ENCODE measurements at places on chromosomes 7 and 10. TPM values are rescaled to one million over a fixed set of nuclear protein-coding genes. Genes with fewer than 3 reads are reported as not detected.
A peak's percentile ranks its signal among the peaks of the same experiment; 100 is the strongest.

DNA sequence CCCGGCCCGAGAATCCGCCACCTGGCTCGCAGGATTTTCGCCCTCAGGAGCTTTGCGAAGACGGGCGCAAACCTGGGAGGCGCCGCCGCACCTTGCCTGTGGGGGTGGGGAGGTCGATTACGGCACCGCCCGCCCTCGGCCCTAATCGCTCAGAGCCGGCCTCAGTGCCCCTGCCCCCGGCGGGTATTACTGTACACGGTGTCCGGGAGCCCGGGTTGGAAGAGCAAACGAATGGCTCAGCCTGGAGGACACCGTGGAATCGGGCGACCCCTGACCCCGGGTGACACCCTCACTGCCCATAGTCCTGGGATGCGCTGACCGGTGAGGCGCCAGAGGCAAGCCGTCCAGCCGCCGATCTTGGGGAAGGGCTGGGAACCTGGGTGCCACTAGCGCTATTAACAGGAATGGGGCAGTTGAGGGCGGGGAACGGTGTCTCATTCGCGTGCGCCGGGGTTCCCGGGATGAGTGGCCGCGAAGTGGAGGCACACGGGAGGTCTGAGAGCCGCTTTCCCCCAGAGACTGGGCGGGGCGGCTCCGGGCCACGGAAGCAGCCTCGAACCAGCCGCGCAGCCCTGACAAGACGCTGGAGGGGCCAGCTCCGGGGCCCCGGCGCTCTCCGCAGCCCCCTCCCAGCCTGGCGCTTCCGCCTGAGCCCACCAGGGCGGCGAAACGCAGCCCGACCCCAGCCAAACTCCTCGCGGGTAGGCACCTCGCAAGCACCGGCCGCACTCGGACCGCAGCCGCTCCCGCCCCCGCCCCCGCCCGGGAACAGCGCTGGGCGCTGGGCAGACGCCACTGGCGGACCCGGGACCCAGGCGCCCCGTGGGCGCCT, 167.5 kb downstream of the NRF1 start:
- ATAC-seq: peak; percentile 10

GRCh38 chr7:1961701-1962276, 271.0 kb downstream of the MAD1L1 start:
- no peak for ATAC-seq

- no peak for ATAC-seq
These were observed 57.8 kb downstream of the MINDY3 start for GRCh38 chr10:15802375-15802949.

- no peak for ATAC-seq
These were observed 1.8 kb downstream of the CCDC186 start for GRCh38 chr10:114172216-114172615.

DNA sequence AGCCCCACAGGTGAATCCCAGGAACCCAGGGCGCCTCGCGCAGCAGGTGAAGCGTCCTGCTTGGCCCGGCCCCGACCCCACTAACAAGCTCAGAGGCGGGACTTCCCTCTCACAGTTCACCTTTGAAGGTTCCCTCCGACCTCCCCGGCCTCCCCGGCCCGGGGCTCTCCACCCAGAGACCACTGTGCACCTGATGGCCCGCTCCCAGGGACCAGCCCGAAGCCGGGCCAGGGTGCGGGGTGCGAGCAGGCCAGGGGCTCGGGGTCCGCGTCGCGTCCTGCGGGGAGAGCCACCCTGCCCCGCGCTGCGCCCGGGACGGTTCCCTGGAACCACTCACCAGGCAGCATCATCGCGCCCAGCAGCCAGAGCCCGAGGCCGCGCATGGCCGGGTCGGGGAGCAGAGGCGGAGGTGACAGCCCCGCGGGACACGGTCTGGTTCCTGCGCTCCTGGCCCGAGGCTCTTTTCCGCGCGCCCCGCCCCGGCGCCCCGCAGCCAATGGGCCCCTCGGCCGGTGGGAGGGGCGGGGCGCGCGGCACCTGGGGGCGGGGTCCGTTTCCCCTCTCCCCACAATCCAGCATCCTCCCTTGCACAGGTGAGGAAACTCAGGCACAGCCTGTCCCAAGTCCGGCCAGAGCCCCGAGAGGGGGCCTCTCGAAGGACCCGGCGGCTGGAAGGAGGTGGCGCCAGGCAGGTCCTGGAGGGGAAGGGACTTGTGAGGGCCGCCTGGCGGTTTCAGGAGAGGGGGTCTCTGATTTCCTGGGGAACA, at the start of gene ADAM8:
Gene ADAM8 (minus strand): TSS at position 434 of the 767 bp plus-strand sequence. CDS start 51 bp downstream, at position 383.
- peak; percentile 11 for ATAC-seq

The LYZL1 gene
- total RNA-seq: not detected

The TEX47 gene
- total RNA-seq: not detected

The FOXK1 gene
- total RNA-seq: 21.7 TPM

All from esophagus mucosa (tissue), 1 donor.